CD4-positive, alpha-beta T cell treated with Interleukin-12 subunit alpha and Interleukin-12 subunit beta, for 1 hour (primary cell): ENCODE measurements at places on chromosomes 2 and 18.

- DNase-seq = no peak
These were observed 61.6 kb downstream of the DNMT3A start for GRCh38 chr2:25280051-25280687.

GRCh38 chr2:29014811-29015421 lies 33.8 kb downstream of the TOGARAM2 start:
- DNase-seq = peak; percentile 73

DNA sequence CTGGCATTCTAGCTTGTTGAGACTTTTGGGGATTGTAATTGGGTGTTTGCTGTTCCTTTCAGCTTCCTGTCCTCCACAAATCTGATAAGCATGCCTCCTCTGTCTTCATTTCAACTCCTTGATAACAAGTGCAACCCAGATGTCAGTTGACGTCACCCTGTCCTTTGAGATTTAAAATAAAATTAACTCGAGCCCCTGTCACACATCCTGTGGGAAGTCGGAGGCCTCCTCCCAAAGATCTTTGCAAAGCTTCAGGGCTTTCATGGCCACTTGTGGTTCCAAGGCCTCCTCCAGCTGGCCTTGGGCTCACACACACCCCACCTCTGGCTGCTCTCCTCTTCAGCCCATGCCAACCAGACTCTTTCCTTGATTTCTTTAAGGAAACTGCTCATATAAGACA lies 69.9 kb upstream of the ITGA6 start:
- no peak for DNase-seq

GRCh38 chr2:96906729-96907114 lies 36.8 kb upstream of the SEMA4C start:
- DNase-seq = no peak

DNA sequence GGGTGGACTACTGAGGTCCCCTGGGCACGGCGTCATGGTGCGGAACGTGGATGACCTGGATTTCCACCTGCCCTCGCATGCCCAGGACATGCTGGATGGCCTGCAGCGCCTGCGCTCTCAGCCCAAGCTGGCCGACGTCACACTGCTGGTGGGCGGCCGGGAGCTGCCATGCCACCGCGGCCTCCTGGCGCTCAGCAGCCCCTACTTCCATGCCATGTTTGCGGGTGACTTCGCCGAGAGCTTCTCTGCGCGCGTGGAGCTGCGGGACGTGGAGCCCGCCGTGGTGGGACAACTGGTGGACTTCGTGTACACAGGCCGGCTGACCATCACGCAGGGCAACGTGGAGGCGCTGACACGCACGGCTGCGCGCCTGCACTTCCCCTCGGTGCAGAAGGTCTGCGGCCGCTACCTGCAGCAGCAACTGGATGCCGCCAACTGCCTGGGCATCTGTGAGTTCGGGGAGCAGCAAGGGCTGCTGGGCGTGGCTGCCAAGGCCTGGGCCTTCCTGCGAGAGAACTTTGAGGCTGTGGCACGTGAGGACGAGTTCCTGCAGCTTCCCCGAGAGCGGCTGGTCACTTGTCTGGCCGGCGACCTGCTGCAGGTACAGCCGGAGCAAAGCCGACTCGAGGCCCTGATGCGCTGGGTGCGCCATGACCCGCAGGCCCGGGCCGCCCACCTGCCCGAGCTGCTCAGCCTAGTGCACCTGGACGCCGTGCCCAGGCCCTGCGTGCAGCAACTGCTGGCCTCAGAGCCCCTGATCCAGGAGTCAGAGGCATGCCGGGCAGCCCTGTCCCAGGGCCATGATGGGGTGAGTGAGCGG lies 2.5 kb downstream of the KLHL30 start:
- DNase-seq = no peak

GRCh38 chr18:75247611-75248421 lies 37.2 kb downstream of the TSHZ1 start:
- peak; percentile 51 for DNase-seq

DNA sequence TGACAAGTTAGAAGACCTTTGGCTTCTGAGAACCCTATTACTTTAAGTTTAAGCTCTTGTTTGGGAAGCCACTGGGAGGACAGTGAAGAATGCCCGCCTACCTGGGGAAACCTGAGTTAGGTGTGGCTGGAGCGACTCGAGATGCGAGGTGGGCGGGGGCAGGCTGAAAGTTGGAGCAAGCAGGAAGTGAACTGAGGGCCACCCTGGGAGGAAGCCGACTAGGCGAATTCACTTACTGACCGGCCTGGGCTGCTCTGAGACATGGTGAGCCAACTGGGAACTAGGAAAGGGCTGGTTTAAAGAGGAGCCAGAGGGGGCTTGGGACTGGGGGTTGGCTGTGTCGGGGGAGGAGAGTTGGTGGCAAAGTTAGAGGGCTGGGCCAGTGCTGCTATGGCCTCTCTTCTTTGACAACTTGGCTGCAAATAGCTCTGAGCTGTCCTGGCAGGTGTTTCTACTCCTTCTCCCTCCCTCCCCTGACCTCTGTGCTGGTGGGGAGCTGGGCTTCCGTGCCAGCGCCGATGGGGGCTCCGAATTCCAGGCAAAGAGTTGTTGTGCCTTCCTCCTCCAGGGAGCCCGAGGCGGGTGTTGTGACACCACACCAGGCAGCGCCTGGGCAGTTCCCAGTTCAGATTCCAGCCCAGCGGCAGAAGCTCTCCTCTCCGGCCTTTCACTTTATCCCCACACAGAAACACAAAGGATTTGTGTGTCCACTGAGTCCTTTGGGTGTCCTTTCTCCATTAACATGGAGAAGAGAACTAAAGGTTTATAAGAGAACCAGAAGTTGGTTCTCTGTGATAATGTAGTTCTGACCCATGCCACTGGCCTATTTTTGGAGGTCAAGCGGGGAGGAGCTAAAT lies at the start of gene VAMP8:
VAMP8 (plus strand) TSS at position 201 of the 857 bp plus-strand sequence; CDS start at position 262, 61 bp downstream.
- DNase-seq = peak; percentile 64

- DNase-seq = peak; percentile 49
These were observed 8.6 kb upstream of the RNF152 start for GRCh38 chr18:61901323-61901986.

DNA sequence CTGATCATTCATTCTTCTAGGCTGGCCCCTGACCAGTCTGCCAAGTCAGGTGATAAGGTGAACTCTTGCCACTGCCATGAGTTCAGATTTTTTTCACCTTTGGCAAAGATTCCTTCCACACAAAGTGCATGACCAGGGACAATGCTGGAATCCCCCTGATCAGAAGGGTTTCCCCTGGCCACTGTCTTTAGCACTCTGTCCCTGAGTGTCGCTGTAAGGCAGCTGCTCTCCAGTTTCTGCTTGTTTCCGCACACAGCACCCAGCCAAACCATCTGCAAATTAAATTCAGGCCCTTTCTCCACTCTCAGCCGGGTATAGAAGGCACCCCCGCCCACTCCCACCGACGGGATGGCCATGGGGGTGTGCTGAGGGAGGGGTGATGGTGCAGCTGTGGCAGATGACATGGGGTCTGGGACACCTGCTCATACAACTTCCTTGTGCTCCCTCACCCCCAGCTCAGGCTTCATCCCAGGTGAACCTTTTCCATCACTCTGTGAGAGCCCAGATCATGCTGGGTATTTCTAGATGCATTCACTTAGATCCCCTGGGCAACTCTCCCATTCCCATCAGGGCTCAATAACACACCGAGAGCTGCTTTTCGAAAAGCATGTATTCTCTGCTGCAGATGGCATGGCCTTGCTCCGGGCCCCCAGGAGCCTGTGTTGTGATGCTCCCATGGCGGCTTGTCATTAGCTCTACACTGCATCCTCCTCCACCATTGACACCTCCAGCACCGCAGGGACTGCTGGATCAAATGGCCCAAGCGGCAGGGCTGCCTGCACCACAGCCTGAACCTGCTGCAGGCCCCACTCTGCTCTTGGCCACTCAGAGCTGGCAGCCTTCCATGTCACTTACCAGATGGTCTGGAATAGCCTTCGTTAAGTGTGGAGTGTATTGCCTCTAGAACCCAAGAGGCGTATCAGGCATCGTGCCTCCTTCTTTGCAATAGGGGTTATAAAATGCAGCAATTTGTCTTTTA lies 52.3 kb upstream of the ROCK2 start:
- no peak for DNase-seq

DNA sequence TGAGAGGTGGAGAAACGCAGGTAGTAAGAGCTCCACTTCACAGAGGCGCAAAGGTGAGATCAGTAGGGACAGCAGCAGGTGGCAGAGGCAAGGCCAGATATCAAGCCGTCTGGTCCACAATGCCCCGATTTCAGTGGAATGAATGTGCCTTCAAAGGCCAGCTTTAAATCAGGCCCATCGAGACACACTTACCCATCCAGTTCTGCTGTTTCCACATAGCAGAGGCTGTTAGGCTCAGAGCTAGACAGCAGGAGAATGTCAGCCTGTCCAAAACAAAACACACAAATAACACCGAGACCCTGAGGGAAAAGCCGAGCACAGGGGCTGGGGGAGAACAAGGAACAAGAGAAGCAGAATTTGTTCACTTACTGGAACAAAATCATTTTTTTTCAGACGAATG lies 75.8 kb upstream of the NARS1 start:
- no peak for DNase-seq

- DNase-seq = no peak
These were observed 73.5 kb upstream of the LHCGR start for GRCh38 chr2:48829036-48829435.

GRCh38 chr2:158995677-158996049 lies 27.2 kb downstream of the TANC1 start:
- no peak for DNase-seq
